ENCODE measurements at places on chromosomes 16 and 17.

DNA sequence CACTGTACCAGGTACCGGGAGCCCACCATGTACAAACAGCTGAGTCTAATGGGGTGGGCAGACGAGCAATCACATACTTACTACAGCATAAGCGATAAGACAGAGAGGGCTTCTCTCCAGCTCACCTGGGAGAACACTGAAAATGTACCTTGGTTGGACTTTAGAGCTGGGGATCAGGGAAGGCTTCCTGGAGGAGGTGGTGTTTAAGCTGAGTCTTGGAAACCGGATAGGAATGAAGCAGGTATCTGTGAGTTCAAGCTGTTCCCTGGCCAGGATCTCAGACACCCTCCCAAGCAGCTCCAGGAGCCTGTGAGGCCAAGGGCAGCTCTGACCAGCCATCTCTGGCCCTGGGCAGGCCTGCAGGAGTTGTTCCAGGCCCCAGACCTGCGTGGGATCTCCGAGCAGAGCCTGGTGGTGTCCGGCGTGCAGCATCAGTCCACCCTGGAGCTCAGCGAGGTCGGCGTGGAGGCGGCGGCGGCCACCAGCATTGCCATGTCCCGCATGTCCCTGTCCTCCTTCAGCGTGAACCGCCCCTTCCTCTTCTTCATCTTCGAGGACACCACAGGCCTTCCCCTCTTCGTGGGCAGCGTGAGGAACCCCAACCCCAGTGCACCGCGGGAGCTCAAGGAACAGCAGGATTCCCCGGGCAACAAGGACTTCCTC lies 8.0 kb upstream of the SERPINF1 start:
- DNase-seq = no peak

DNA sequence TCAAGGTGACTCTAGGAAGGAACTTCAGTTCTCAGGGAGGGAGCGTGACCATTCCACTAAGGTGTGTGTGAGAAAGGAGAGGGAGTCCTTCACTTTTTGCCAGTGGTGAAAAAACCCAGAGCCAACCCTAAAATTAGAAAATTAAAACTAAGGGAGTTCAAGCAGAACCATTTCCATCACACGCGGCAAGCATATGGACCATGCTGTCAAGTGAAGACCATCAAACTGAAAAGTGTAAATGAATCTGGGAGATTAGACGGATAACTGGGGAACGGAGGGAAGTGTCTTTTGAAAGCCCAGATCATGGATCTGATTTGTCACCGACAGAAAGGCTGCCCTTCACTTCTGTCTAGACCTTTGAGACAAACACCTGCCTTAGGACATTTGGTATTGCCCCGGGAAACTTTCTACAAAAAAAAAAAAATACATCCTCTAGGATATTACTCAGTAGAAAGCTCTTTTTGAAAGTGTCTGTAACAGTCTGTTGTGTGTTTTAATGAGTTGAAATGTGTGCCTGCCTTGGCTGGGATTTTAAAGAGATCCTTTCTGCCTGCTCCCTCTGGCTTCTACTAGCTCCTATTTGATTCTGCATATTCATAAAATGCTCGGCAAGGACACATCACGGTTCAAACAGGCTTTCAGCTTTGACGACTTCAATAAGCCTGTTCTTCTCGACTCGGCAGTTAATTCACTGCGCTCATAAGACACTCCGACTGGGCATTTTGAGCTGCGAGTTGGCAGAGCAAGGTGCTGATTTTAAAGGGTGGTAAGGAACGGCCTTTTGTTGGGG lies 81.4 kb upstream of the ERCC4 start:
- no peak for DNase-seq

DNA sequence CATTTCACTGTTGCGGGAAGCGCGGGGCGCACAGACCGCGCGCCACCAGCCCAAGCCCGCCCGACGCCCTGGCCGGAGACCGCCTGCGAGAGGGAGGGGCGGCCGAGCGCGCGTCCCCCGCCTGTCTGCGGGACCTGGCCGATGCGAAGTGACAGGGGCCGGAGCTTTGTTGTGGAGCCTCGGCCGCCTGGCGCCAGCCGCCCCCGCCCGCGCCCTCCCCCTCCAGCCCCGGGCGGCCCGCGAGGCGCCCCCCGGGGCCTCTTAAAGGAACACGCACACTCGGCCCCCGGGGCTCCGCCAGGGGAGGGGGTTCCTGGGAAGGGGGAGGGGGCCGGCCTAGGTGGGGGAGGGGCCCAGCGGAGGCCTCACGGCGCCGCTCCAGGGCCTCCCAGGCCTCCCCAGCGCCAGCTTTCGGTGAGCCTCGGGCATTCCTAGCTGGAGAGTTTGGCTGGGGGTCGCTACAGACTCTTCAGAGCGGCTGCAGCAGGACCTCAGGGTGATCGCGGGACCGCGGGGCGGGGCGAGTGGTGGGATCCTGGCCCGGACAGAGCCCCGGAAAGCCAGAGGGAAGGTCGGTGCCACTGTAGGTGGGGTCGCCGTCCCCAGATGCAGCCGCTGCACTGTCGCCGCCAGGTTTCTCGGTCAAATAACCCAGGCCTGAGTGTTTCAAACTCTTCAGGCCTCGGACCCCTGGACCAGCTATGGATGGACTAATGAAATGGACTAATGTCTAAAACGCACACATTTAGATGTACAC lies 2.4 kb upstream of the TBX2 start:
- DNase-seq = no peak

DNA sequence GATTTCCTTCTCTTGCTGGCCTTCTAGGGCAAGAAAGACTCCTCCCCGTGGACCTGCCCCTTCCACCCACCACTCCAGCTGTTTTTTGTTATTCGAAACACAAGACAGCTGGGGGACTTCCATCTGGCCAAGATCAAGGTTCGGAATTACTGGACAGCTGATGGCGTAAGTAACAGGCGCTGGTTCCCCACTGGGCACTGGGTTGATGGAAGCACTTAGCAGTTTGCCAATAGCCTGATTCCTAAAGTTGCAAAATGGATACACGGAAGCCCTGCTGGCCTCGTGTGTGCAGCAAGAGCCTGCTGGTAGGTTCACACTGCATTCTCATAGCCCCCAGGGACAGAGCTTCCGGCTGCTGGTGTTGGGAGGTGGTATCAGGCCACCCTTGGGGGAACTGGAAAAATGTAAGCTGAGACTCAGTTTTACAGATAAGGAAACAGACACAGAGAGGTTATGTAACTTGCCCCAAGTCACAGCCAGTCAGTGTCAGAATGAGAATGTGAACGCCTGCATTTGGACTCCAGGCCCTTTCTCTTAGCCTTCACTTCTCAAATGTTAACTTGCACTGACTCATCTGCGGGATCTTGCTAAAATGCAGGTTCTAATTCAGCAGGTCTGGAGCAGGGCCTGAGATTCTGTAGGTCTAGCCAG lies 171.7 kb downstream of the KATNIP start:
- DNase-seq = no peak

DNA sequence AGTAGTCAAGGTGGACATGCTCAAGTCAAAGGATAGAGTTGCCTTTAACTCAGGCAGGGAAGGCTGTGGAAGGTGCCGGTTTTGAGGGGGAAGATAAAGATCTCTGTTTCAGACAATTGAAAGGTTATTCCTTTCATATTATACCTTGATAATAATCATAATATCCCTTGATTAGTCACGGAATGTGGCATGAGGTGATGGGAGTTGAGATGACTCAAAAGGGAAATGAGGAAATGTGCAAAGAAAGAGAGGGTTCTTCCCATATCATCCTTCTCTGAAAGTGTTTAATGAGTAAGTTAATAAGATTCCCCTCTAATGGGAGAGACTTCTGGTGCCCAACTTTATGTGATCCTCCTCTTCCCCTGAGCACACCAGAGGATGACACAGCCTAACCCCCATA lies 43.1 kb upstream of the HS3ST2 start:
- DNase-seq = no peak

- DNase-seq = no peak
Observed at GRCh38 chr17:49915670-49916069, 53.3 kb upstream of the DLX4 start.

GRCh38 chr16:389352-389751 lies 7.6 kb upstream of the PGAP6 start:
- DNase-seq = no peak

DNA sequence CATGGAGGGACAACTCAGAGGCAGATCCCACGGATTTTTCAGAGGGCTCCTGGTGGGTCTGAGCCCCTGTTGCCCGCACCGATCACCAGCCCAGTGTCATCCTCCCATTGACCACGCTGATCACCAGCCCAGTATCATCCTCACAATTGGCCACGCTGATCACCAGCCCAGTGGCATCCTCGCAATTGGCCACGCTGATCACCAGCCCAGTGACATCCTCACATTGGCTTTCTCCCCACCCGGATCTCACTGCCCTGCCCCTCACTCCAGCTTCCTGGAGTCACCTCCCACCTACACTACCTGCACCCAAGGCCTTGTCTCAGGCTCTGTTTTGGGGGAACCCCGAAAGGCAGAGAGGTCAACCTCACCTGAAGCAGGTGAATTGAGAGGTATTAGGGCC lies 358.2 kb upstream of the TNRC6C start:
- DNase-seq = no peak

DNA sequence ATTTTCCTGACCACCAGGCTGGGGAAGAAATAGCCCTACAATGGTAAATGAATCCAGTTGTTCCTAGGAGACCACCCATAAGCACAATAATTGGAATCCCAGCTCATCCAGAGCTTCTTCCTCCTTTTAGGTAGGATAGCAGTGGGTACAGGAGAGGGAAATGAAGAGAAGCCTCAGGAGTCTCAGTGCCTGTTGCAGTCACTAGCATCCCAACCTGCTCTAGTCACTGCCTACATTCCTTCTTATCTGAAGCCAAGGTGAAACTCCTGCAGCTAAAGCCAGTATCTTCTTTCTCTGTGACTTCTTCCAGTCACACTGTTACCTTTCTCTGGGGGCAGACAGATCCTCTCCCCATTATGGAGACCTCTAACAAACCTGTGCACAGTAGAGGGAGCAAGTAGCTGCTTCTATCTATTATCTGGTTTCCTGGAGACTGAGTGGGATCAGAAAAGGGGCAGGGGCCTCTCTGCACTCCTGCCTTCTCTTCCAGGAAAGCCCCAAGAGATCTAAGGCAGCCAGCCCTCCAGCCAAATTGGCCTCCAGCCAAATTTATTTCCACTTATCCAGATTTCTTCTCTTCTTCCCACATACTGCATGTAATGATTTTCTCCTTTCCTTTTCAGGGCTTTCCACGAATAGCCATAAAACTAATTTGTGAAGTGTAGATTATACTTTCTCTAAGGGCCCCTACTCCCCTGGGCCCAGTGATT lies 85.5 kb downstream of the SSH2 start:
- DNase-seq = no peak

DNA sequence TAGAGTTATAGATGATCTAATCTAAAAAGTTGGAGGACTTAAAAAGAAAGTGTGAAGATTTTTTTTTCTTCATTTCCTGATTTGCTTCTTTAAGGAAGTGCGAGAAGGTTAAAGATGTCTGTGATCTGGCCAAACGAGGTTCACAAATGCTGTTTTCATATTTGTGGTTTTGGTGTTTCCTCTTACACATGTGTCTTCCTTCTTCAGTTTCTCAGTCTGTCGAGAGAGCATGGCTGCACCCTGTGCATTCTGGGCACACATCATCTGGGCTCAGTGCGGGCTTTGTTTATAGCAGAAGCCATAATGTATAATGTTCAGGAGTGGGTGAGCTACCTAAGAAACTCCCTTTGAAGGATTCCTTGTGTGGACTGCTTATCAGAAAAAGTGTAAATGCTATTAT lies 260.4 kb upstream of the TBX2 start:
- no peak for DNase-seq

- DNase-seq = no peak
Observed at GRCh38 chr16:48535831-48536613, 74.0 kb downstream of the N4BP1 start.

- no peak for DNase-seq
Observed at GRCh38 chr17:51487947-51488346, 227.6 kb downstream of the UTP18 start.

DNA sequence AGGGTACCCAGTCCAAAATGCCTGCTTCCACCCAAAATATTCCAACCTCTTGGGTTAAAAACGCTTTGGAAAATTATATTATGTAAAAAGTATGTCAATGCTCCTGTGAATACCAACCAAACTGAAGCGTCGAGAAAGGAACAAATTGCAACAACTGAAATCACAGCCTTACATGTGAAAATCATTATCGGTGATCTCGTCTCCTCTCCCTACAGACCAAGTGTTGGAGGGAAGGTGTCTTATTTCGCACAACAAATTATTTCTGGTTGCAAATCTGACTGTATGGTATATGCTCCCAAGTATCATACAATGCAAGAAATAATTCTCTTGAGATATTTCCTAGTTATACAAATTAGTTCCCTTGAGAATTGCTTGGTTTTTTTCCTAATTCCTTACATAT lies 89.3 kb upstream of the CDYL2 start:
- no peak for DNase-seq

GRCh38 chr17:77489893-77490255 lies 349.1 kb downstream of the SEC14L1 start:
- no peak for DNase-seq

DNA sequence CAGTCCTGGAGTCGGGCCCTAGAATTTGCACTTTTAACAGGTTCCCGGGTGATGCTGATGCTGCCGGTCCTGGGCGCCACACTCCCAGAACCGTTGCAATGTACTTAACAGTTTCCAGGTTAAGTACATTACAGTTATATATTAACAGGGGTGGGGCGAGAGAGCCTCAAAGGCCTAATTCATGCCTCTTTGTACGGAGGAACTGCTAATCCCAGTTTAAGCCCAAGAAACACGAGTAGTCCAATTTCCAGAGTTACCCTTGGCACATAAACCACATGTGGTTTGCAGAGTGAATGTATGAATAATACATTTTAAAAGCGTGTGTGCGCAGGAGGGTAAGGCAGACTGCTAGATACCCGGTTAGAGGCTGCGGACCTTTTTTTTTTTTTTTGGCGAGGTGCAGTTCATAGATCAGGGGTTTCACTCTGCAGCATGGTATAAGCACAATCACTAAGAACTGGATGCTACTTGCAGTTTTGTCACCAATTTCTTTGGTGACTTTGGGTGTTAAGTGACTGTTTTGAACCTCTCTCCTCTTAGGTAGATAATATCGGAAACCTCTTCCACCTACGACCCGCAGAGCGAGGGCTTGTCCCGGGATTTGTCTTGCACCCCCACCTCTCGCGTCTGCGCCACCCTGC lies 713 bp downstream of the COX11 start:
- DNase-seq = no peak

GRCh38 chr17:16465861-16466338 lies 26.1 kb downstream of the LRRC75A start:
- no peak for DNase-seq

DNA sequence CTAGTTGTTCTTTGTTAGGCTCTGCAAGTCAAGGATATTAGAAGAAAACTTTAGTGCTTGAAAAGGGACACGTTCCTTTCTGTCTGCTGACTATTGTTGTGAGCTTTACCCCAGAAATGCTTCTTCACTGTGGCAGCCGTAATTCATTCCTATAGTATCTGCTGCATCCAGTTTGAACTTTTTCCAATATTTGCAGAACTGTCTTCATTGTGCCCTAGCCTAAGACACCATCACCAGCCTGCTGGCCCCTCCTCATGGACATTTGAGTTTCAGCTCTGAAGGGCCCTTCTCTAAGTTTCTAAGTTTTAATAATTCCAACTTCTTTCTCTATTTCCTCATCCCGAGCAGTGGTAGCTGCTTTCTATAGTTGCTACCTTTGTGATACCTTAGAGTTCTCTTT lies 91.7 kb downstream of the SLC39A11 start:
- no peak for DNase-seq
